ENCODE measurements at places on chromosomes 13 and 19.

- DNase-seq, result no peak
These were observed 122.9 kb upstream of the RNF113B start for GRCh38 chr13:98299966-98300350.

- DNase-seq, result no peak
These were observed 403.5 kb upstream of the GPC6 start for GRCh38 chr13:92823059-92823458.

- DNase-seq, result no peak
These were observed 79.9 kb upstream of the GPC6 start for GRCh38 chr13:93146584-93147297.

- DNase-seq, result peak; percentile 92
These were observed at the start of gene MIER2 for GRCh38 chr19:344625-345319. MIER2 (minus strand) TSS chr19:344796; CDS start chr19:344782, 14 bp downstream.

GRCh38 chr19:19687090-19687489 is 18.5 kb downstream of the ZNF101 start:
- DNase-seq, result no peak
